IMR-90 (cell line): ENCODE measurements at places on chromosomes 5 and 9. TPM values are rescaled to one million over a fixed set of nuclear protein-coding genes. Genes with fewer than 3 reads are reported as not detected.

GRCh38 chr5:6317116-6317798, 61.1 kb downstream of the MED10 start:
- H3K27ac ChIP-seq: no peak overlapping the region
- no peaks in the 10 kb centered on the region for H3K4me1 ChIP-seq
- no peaks in the 10 kb centered on the region for H3K27me3 ChIP-seq

DNA sequence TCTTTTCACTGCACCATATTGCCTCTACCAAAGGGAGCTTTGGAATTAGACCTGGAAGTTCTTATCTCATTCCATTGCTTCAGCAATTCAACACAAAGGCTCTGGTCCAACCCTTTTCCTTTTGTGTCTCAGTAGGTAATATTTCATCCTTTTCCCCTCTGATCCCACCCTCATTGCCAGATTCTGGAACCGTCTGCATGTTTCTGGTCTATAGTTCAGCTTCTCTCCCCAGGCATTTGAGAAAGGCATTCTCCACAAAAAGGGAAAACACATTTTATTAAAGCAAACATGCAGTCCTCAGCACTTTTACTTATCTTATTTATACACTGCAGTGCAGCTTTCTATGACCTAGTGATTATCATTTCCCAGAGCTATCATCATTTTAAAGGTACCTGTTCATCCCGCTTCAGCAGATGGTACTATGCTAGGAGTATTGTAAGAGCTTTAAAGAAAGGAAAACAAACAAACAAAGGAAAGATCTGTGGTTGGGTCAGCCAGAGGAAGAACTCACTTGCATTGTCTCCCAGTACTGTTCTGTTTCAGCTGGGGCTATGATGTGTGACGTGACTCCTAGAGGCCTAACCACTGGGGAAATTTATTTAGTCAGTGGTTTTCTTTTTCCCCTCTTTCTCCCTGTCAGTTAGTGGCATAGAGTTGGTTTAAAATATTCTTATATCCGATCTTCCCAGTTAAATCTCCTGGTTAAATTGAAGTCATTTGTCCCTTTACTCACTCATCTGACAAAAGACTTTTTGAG, 269.2 kb downstream of the TMEM38B start:
- no peaks in the 10 kb centered on the region for H3K27me3 ChIP-seq
- no peaks in the 10 kb centered on the region for H3K4me1 ChIP-seq
- no peaks in the 10 kb centered on the region for H3K36me3 ChIP-seq

Gene SLC36A3
- total RNA-seq: not detected in 2 replicates

DNA sequence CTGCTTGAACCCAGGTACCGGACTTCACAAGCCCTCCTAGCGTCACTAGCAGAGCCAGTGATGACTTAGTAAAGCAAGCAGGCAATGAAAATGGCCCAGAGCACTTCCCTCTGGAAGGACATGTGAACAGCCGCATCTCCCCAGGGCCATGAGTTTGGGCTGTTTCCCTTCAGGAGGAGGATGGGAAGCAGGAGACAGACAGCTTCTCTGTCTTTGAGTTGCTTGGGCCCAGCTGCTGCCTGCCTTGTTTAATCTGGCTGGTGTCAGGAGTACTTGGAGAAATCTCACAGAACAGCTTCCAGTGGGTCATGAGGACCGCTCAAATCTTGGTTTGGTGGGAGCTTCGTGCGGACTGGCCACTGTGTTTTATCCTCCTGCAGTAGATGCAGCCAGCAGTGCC, 25.4 kb upstream of the WWC1 start:
- H3K4me3 ChIP-seq: no peak overlapping the region
- peaks cover 5% of the 10 kb centered on the region for H3K27me3 ChIP-seq
- DNase-seq: no peak
- no peaks in the 10 kb centered on the region for H3K36me3 ChIP-seq
- H3K4me1 ChIP-seq: peaks cover 2% of the 10 kb centered on the region; the same call in 1 of the 2 replicates
- H3K27ac ChIP-seq: no peak overlapping the region

GRCh38 chr9:98766586-98766985, 29.8 kb downstream of the ANKS6 start:
- H3K36me3 ChIP-seq: peaks cover 36% of the 10 kb centered on the region
- H3K4me1 ChIP-seq: no peaks in the 10 kb centered on the region
- no peaks in the 10 kb centered on the region for H3K27me3 ChIP-seq
- H3K27ac ChIP-seq: no peak overlapping the region
- no peak overlapping the region for H3K4me3 ChIP-seq

Gene FOXD4L4
- total RNA-seq: under 0.01 TPM in 1 of 2 replicates, not detected in the other

DNA sequence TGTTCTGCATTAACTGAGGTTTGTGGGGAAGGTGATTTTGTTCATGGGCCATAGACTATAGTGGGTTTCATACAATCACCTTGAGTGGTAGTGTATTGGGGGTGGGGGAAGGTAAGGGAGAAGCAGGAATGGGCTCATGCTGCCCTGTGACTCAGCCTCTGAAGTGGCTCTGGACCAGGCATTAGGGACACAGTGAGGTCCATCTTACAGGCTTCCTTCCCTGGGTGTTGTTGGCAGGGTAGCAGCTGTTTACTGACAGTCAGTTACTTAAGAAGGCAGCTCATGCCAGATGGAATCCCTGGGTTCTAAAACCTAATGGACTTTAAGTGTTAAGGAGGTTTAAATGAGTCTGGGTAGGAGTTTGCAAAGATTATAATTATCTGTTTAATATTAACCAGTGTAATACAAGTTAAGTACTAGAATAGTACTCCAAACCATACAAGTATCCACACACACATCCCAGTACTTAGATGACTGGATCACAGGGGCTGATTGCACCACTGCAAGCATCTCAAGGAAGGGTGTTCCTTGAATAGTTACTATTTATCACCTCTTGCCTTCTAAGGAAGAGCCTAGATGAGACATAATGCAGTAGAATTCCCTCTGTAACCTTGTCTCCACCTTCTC, 59.3 kb downstream of the CAST start:
- peaks cover 4% of the 10 kb centered on the region for H3K4me1 ChIP-seq
- no peak overlapping the region for H3K4me3 ChIP-seq
- no peak overlapping the region for H3K27ac ChIP-seq
- DNase-seq: peak; percentile 62
- peaks cover 6% of the 10 kb centered on the region for H3K36me3 ChIP-seq

- H3K36me3 ChIP-seq: no peaks in the 10 kb centered on the region
- peak overlapping the region; percentile 72 for H3K27ac ChIP-seq
- no peaks in the 10 kb centered on the region for H3K27me3 ChIP-seq
- H3K4me1 ChIP-seq: peaks cover 2% of the 10 kb centered on the region
These were observed 2.4 kb downstream of the SMARCA2 start for GRCh38 chr9:2017331-2018161.

DNA sequence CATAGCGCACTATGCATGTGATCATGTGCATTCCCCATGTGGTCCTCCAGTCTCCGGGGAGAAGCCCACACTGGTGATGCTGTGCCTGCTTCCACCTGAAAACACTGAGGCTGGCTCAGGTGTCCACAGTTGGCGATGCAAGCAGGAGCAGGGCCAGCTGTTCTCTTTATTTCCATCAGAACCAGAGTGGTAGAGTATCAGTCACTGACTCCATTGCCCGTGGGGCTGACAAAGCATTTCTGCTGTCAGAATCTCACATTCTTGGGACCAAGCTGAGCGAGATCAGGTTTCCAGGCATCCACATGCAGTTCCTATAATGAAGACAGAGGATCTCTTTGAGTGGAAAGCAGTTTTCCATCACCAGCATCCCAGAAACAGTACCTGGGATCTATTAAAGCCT, 52.5 kb downstream of the GADD45G start:
- no peaks in the 10 kb centered on the region; the same call in 1 of the 2 replicates for H3K4me1 ChIP-seq
- no peak overlapping the region for H3K27ac ChIP-seq
- peaks cover 5% of the 10 kb centered on the region; the same call in 1 of the 2 replicates for H3K27me3 ChIP-seq

DNA sequence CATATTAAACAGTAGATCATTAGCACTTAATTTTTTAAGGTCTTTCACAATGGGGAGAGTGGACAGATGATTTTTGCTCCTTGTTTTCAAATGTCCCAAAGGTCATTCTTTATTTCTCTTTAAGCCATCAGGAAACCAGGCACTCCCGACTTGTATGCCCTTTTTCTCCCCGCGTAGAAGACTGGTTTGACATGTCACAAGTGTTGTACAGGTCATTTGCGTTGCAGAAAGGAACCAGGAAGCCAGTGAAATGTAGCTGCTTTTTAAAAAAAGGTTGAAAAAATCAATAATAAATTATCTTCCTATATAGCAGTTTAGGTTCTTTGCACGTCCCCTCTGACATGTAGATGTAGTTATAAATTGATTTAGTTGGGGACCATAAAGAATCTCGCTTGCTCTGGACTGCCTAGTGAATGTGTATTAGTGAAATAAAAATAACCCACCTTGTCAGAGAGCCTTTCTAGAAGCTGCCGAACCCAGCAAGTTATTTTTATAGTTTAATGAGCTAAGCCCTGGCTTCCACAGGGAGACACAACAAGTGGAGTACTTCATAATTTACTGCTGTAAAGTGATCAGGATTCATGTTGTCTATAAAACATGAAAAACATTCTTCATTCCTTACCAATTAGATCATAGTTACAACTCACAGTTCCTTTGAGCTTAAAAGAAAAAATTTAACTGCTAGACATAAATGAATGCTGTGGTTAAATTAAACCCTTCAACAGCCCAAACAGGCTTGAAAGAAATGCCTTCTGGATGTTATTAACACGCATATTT, 404.6 kb downstream of the CSNK1G3 start:
- peaks cover 6% of the 10 kb centered on the region for H3K4me1 ChIP-seq
- H3K4me3 ChIP-seq: no peak overlapping the region
- H3K27me3 ChIP-seq: no peaks in the 10 kb centered on the region
- peak; percentile 65 for DNase-seq

Gene LCN1
- not detected in 2 replicates for total RNA-seq

Gene ECM2
- total RNA-seq: under 0.01 and 0.36 TPM in 2 replicates

Gene DEPDC1B
- total RNA-seq: 9.3 and 10.0 TPM in 2 replicates

Gene FBXL7
- 4.1 and 4.4 TPM in 2 replicates for total RNA-seq

DNA sequence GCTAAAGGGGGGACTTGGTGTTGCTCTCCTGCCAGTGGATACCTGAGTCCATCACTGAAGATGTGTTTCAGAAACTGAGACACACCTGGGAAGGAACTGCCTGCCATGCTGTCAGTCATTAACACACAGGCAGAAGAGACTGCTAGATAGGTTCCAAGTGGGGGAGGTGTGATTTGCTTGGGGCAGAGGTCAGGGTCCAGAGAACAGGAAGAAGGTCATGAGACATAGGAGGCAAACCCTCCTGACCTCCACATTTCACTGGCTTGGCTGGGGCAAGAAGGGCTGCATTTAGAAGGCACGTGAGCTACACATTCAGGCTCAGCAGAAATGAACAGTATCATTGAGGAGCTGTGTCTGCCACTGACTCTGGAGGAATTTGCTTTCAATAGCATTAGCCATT, 215.8 kb downstream of the HSPA4 start:
- H3K4me1 ChIP-seq: no peaks in the 10 kb centered on the region
- no peak overlapping the region for H3K27ac ChIP-seq
- no peak for DNase-seq
- no peak overlapping the region for H3K4me3 ChIP-seq

DNA sequence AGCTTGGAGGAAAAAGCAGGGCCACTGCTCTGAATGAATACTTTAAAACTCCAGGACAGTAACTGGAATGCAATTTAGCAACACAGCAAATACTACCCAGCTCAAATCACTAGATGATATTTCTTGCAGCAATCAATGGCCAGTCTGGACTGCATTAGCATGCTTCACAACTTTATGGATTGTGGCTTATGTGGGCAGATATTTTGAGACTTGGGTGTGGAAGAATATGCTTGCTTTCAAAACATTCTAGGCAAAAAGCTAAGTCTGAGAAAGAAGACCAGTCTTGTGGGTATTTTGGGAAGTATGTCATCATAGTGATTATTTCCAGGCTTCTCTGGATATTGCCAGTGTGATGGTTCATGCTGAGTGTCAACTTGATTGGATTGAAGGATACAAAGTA, 3.1 kb downstream of the RANBP3L start:
- H3K4me1 ChIP-seq: peaks cover 8% of the 10 kb centered on the region
- no peaks in the 10 kb centered on the region for H3K36me3 ChIP-seq
- H3K4me3 ChIP-seq: no peak overlapping the region
- DNase-seq: no peak

Gene GPR21
- 0.28 and 0.90 TPM in 2 replicates for total RNA-seq

- no peak for DNase-seq
- H3K4me1 ChIP-seq: no peaks in the 10 kb centered on the region
- H3K27me3 ChIP-seq: no peaks in the 10 kb centered on the region
- no peak overlapping the region for H3K27ac ChIP-seq
These were observed 110.8 kb upstream of the SLC30A5 start for GRCh38 chr5:68983043-68983442.

DNA sequence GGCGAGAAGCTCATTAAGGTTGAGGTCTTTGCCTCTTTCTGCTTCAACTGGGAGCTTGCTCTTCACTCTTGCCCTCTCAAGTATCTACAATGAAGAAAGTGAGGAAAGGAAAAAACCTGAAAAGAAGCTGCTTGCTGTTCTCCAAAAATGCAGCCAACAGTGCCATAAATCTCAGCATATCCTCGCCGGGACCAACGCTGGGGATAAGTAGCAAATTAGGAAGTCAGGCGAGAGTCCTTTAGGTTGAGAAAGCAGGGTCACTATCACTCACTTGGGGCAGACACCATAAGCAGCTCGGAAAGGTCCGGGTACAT, 399 bp downstream of the NUP155 start:
- no peak for DNase-seq
- H3K27ac ChIP-seq: peak overlapping the region; percentile 60
- no peaks in the 10 kb centered on the region; the same call in 1 of the 2 replicates for H3K36me3 ChIP-seq
- H3K27me3 ChIP-seq: no peaks in the 10 kb centered on the region
- peaks cover 3% of the 10 kb centered on the region; the same call in 1 of the 2 replicates for H3K4me1 ChIP-seq

Gene AHRR
- total RNA-seq: 15.6 and 16.7 TPM in 2 replicates

DNA sequence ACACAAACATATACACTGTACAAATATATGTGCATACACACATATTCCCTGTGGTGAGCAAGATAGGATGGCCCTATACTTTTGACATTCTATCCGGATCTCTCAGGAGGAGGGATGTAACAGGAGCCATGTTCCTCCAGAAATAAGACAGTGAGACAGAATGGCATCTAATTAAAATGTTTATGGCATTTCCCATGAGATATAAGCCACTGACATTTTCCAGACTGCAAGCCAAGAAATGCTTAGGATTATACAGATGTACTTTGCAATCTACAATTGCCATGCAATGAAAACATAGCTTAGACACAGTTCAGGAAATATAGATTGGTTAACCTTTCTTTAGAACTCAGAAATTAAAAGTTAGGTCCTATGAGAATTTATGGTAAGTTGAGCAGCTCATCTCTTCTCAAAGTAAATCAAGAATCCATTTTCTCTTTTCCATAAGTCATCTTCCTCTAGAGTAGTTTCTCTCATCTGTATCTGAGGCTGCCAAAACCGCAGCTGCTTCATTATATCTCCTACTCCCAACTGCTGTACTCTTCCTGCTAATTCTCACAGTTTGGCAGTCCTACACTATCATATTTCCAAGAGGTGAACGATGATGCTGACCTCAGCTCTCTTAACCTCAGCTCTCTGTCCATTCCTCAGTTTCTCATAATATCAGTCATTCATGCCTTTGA, 1719.1 kb downstream of the MAT2B start:
- H3K27ac ChIP-seq: no peak overlapping the region
- H3K4me3 ChIP-seq: no peak overlapping the region
- no peaks in the 10 kb centered on the region for H3K27me3 ChIP-seq
- DNase-seq: no peak

Gene F2RL1
- 9.4 and 12.4 TPM in 2 replicates for total RNA-seq

GRCh38 chr5:93746406-93747056, 5.1 kb upstream of the POU5F2 start:
- H3K4me1 ChIP-seq: no peaks in the 10 kb centered on the region
- DNase-seq: peak; percentile 74
- H3K4me3 ChIP-seq: no peak overlapping the region
- H3K27me3 ChIP-seq: no peaks in the 10 kb centered on the region
- H3K27ac ChIP-seq: no peak overlapping the region
- no peaks in the 10 kb centered on the region; the same call in 1 of the 2 replicates for H3K36me3 ChIP-seq

Gene IL33
- total RNA-seq: not detected in 2 replicates
